ENCODE measurements at places on chromosomes 12 and 14. TPM values are rescaled to one million over a fixed set of nuclear protein-coding genes. Genes with fewer than 3 reads are reported as not detected.

TEX52 gene
- total RNA-seq = not detected

TPH2 gene
- not detected for total RNA-seq

LRRK2 gene
- total RNA-seq = 13.7 TPM

GLI1 gene
- total RNA-seq = not detected

SCYL2 gene
- 50.0 TPM for total RNA-seq

CLEC7A gene
- 3.9 TPM for total RNA-seq

FAM90A1 gene
- not detected for total RNA-seq

SLC24A4 gene
- 0.51 TPM for total RNA-seq

CAPZA3 gene
- not detected for total RNA-seq

VEZT gene
- 64.0 TPM for total RNA-seq

C12orf42 gene
- total RNA-seq = not detected

PGF gene
- 8.2 TPM for total RNA-seq

OVCH1 gene
- 0.13 TPM for total RNA-seq

TMEM63C gene
- total RNA-seq = 12.3 TPM

SLC16A7 gene
- total RNA-seq = 34.7 TPM

ARMH4 gene
- total RNA-seq = 4.7 TPM

NABP2 gene
- total RNA-seq = 22.7 TPM

TAS2R20 gene
- total RNA-seq = 2.6 TPM

POTEM gene
- total RNA-seq = not detected

B3GNT4 gene
- 3.7 TPM for total RNA-seq

CLEC4C gene
- not detected for total RNA-seq

PTGDR gene
- total RNA-seq = 2.0 TPM

PTPRR gene
- not detected for total RNA-seq

KRT6C gene
- total RNA-seq = not detected

CLEC14A gene
- 5.9 TPM for total RNA-seq

KRT7 gene
- total RNA-seq = 140 TPM

CNTN1 gene
- 7.0 TPM for total RNA-seq

OTOGL gene
- 1.2 TPM for total RNA-seq

KRT83 gene
- total RNA-seq = not detected

LTB4R gene
- total RNA-seq = 83.1 TPM

RNASE3 gene
- not detected for total RNA-seq

PRKD1 gene
- 3.0 TPM for total RNA-seq

CSRP2 gene
- 18.1 TPM for total RNA-seq

KCNMB4 gene
- 3.1 TPM for total RNA-seq

PLCZ1 gene
- total RNA-seq = not detected

NELL2 gene
- total RNA-seq = 20.5 TPM

TGM1 gene
- 128 TPM for total RNA-seq

FOXM1 gene
- 9.2 TPM for total RNA-seq

GNS gene
- total RNA-seq = 51.5 TPM

ADCY4 gene
- 33.2 TPM for total RNA-seq

TOMM20L gene
- total RNA-seq = not detected

KRT74 gene
- 14.1 TPM for total RNA-seq

JAG2 gene
- 63.6 TPM for total RNA-seq

NXPH4 gene
- total RNA-seq = 20.4 TPM

IFI27 gene
- total RNA-seq = 197 TPM

IQSEC3 gene
- total RNA-seq = not detected

GLS2 gene
- 12.6 TPM for total RNA-seq

LMO3 gene
- total RNA-seq = 6.2 TPM

UNC79 gene
- total RNA-seq = not detected

CLEC1B gene
- total RNA-seq = not detected

LRRC43 gene
- total RNA-seq = not detected

All from suprapubic skin (tissue), 4 donors.